ENCODE measurements at places on chromosomes 13 and 19. TPM values are rescaled to one million over a fixed set of nuclear protein-coding genes. Genes with fewer than 3 reads are reported as not detected.

- DNase-seq = no peak
Observed at GRCh38 chr19:4018775-4019504, 11.4 kb downstream of the PIAS4 start.

GRCh38 chr13:24842549-24843274, 78.7 kb downstream of the RNF17 start:
- no peak for DNase-seq

GRCh38 chr13:76917095-76917494, 30.9 kb upstream of the KCTD12 start:
- no peak for DNase-seq

DNA sequence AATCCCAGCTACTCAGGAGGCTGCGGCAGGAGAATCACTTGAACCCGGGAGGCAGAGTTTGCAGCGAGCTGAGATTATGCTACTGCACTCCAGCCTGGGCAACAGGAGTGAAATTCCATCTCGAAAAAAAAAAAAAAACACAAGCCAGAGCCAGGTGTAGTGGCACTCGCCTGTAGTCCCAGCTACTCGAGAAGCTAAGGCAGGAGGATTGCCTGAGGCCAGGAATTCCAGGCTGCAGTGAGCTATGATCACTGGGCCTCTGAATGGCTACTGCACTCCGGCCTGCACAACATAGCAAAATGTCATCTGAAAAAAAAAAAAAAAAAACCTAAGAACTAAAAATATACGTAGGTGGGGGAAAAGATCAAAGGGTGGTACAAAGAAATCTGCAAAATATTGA, 19.4 kb downstream of the EPS15L1 start:
- DNase-seq = no peak

- no peak for DNase-seq
Observed at GRCh38 chr19:56316728-56317127, 2.1 kb upstream of the ZSCAN5A start.

GRCh38 chr19:8158411-8159074, 9.2 kb upstream of the FBN3 start:
- DNase-seq = peak; percentile 41

DNA sequence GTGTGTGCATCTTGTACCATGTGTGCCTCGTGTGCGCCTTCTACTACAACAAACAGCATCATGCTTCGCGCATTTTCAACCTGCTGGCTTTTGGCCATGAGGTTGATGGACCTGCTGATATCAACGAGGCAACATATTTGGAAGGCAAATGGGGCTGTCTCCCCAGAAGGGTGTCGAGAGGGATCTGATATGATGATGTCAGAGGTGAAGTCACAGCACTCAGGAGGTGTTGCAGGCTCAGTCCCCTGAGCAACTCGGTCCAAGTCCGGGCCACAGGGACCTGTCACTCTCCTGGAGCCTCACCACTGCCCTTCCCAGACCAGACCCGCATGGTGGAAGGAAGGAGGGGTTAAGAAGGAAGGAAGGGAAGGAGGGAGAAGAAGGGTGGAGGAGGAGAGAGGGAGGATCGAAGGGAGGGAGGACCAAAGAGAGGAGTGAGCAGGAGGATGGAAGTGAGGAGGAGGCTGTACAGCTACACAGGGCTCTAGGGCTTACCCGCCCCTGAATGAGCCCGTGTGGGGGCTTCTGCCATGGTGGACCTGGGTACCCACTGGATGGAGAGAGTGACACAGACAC, 6.7 kb upstream of the C13orf46 start:
- no peak for DNase-seq

DNA sequence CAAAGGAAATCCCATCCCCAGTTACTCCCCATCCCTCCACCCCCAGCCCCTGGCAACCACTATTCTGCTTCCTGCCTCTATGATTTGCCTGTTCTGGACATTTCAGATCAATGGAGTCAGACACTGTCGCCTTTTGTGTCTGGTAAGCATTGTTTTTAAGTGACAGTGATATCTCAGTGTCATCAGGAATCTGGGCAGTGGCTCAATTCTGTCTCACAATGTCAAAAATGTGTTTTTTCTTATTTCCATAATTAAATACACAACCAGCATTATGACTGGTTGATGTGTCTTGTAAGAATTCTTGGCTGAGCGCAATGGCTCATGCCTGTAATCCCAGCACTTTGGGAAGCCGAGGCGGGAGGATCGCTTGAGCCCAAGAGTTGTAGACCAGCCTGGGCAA, 20.2 kb upstream of the PGLS start:
- no peak for DNase-seq

GRCh38 chr19:29417048-29417447, 108.7 kb upstream of the VSTM2B start:
- no peak for DNase-seq

DNA sequence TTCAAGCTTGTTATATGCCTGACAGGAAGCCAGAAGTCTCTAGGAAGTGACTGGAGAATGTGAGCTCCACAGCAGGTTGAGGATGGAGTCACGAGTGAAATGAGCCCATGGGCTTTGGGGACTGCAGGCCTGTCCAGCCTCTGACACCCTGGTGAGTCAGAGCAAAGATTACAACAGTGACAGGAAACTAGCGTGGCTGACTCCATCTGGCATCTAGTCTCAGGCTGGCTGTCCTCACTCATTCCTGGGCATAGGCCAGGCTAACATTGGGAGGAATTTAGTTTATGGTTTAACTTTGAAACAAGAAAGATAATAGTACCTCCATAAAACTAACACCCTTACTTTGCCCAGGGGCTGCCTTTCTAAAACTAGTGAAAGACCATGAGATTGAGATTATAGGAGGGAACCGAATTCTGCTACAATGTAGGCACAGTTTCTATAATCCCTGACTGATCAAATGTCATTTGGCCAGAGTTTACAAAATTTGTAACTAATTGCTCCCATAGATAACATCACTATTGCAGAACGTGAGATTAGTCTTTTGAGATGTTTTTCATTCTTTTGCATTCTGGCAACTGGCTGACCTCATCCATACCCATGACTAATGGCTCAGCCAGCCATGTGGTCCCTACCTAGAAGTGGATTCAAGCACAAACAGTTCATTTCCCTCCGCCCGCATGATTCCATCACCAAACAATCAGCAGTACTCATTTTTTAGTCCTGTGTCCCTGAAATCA, 28.4 kb downstream of the PSG1 start:
- DNase-seq = peak; percentile 68

GRCh38 chr13:29852472-29853054, 2.1 kb upstream of the UBL3 start:
- no peak for DNase-seq

The NLRP7 gene
- total RNA-seq = not detected

The FCAR gene
- total RNA-seq = not detected

The CEACAM21 gene
- 0.73 TPM for total RNA-seq

The OR7A5 gene
- not detected for total RNA-seq
